NCI-H1930 (cell line): ENCODE measurements at places on chromosomes 2 and 18.

- no peak for DNase-seq
Observed at GRCh38 chr2:159144776-159145614, 141.5 kb downstream of the WDSUB1 start.

- no peak for DNase-seq
Observed at GRCh38 chr18:79466591-79466990, 70.9 kb downstream of the NFATC1 start.

DNA sequence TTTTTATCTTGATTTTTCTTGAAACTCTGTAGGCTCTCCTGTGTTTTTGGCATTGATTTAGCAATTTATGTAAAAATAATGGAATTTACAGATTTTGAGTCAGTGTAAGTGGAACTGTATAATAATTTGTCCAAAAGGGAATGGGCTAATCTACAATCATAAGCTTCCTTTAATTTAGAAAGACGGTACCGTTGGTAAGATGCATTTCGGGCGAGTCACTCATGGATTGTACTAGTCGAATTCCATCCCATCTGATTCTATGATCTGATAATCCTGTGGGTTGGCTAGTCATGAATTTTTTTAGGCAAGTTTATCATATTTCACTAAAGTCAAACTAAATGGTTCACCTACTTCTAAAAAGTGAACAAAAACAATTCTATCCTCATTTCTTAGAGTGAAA lies 133.4 kb downstream of the ZNF407 start:
- DNase-seq, result no peak

- no peak for DNase-seq
Observed at GRCh38 chr2:208491641-208492040, 85.0 kb downstream of the PTH2R start.

DNA sequence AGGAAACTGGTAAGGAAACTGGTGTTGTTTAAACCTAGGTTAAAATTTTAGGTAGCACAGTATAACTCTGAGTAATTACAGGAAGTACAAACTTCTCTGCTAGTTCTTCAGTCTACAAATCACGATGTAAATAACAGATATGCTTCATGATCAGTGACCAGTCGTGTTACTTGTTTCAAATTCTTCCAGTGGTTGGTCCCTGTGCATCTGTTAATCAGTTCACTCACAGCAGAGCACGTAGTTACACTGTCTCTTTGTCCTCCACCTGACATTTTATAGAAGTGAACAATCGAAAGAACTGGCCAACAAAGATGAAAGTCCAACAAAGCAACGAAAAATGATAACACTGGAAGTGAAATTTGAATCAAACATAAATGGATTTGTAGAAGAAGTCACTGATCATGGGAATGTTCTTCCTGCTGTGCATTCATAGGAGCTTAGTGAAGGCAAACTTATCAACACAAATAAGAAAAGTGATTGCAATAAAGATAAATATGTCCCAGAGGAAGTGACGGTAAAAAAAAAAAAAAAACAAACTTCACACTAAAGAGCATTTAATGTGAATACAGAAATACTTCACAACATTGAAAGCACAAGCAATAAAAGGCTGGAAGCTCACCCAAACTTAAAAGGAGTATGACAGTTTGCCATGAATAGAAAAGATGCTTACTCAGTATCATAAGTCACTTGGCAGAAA lies 7.0 kb downstream of the EIF2AK2 start:
- DNase-seq, result no peak

GRCh38 chr2:160609346-160609745 lies 115.7 kb upstream of the RBMS1 start:
- DNase-seq, result no peak

- no peak for DNase-seq
Observed at GRCh38 chr2:192194265-192194865, 368 bp downstream of the TMEFF2 start.

GRCh38 chr2:173452416-173452815 lies 97.7 kb downstream of the CDCA7 start:
- DNase-seq, result no peak

DNA sequence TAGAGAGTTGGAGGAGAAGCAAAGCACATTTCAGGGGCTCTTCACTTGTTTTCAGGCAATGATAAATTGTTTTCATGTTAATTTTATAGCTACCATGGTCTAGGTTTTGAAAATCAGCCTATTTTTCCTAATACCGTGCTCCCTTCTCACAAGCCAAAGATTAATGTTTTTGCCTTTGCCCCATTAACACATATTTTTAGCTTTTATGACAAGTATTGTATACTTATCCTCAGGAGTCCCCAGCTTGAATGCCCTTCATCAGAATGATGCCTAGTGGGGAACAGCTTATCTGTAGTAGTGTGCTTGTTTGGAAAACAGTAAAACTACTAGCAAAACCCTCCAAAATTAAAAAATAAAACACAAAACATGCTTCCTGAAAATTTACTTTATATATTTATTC lies 194.0 kb downstream of the LNPK start:
- DNase-seq, result no peak

DNA sequence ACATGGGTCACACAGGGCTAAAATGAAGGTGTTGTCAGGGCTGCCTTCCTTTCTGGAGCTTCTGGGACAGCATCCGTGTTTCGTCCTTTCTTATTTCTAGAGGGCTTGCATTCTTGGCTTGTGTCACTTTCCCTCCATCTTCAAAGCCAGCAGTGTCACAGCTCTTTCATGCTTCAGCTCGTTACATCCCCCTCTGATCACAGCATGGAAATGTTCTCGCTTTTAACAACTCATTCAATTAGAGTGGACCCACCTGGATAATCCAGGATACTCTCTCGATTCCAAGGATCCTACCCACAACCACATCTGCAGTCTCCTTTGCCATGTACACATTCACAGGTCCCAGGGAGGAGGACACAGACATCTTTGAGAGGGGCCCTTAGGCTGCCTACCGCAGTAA lies 316.2 kb upstream of the FIGN start:
- DNase-seq, result no peak

GRCh38 chr2:217797661-217798069 lies 205.1 kb downstream of the TNS1 start:
- no peak for DNase-seq

DNA sequence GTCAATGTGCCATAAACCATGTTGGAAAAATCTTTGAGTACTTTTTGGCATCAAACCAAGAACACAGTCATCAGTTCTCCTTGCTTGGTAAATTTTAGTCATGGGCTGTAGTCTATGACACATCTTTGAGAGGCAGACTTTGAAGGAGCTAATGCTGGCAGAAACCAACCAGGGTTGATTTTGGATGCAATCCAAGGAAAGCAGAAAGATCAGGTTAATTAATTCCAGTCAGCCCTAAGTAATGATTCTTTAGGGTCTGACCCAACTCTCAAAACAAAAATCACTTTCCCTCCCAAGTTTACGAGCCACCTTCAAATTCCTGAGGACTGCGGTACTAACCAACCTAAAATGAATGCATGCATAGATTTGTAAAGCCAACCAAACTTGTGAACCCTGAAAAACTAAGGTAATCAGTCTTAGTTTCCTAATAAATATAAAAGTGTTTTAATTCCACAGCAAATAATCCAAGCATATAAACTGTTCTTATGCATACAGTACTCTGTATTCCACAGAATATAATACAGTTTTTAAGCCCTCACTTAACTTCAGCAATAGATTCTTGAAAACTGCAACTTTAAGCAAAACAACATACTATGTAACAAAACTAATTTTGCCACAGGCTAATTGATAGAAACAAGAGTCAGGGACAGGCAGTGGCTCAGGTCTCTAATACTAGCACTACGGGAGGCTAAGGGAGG lies 22.0 kb downstream of the AP1S3 start:
- DNase-seq, result no peak

DNA sequence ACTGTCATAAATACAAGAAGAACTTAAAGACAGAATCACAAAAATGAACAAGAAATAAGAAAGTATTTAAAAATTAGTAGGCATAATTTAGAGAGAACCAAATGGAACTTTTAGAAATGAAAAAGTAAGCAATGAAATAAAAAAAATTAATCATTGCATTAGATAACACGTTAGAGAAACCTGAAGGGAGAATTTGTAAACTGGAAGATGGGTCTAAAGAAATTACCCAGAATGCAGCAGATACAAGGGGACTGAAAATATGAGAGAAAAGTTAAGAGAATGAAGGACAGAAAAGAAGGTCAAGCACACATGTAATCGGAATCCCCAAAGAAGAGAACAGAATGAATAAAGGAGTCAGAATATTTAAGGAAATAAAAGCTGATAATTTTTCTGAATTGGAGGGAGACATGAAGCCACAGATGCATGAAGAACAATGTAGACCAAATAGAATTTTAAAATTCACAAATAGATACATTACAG lies 21.5 kb downstream of the TCF4 start:
- no peak for DNase-seq

- peak; percentile 40 for DNase-seq
Observed at GRCh38 chr2:119702918-119703401, 24.0 kb downstream of the TMEM177 start.

DNA sequence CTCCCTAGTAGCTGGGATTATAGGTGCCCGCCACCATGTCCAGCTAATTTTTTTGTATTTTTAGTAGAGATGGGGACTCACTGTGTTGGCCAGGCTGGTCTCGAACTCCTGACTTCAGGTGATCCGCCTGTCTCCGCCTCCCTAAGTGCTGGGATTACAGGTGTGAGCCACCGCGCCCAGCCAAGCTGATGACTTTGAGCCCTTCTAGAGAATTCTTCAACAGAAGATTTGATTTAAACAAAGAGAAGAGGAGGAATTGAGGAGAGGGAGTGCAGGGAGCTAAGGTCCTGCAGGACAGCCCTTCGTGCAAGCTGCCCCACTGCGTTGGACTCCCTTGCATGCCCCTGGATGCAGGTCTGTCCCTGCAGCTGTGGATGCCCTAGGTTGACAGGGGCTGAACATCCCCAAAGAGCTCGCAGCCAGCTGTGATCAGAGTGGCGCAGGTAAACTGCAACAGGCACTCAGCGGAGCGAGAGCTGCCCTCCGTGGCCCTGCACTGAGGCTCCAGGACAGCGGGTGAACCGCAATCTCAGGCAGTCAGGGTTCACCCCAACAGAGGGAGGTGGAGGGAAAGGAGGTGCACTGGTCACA lies 13.7 kb downstream of the ADRA2B start:
- DNase-seq, result no peak

- DNase-seq, result no peak
Observed at GRCh38 chr2:170375192-170375591, 197.2 kb downstream of the MYO3B start.

DNA sequence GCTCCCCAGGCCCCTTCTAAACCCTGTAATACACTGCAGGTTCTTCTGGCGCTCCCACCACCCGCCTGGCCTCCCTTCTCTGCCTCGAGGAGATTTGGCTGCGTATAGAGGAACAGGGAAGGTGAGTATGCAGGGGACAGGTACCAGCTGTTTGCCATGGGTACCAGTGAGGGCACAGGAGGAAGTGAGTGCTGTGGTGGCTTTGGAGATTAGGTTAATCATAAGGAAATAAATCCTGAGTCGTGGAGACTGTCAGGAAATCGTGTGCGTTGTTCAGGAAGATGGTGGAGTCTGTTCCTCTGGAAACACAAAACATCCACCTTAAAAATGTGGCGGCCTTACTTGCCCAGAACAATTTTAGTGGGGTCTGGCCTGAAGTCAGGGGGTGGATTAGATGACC lies 230.4 kb downstream of the FAM210A start:
- DNase-seq, result no peak

GRCh38 chr2:190467575-190468083 lies 59.5 kb downstream of the MFSD6 start:
- DNase-seq, result no peak

- no peak for DNase-seq
Observed at GRCh38 chr18:63788447-63789096, 13.4 kb downstream of the SERPINB7 start.

DNA sequence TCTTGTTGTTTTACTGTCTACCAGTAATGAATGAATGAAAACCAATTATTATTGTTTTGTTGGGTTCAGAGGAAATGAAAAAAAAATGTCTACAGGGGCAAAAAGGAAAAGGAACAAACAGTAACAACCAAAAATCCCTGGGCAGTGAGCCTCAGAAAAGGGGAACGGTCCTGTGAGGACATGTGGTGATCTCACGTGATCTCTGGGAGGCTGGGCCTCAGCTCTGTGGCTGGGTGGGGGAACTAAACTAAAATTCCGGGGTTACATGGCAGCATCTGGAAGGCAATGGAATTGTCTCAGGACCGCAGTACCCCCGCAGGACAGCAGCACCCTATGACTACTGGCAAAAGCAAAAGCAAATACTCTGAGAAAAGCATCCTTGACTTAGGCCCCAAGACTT lies 80.1 kb downstream of the AFF3 start:
- no peak for DNase-seq

- DNase-seq, result no peak
Observed at GRCh38 chr2:100940766-100941645, 61.1 kb upstream of the RPL31 start.

DNA sequence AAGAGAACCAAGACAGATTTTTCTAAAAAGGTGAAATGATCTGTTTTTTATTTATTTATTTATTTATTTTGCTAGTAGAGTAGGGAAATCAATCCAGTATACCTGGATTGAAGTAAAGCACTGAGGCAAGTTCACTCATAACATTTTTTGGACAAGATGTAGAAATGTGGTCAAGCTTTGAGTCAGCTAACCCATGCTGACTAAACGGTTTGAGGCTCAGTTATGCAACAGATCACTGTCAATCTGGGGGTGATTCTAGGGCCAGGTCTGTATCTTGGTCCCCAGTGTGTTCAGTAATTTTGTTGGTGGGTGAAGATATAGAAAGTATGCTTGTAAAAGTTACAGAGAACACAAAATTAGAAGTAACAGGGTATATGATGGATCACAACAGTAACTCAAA lies 60.2 kb downstream of the RMDN2 start:
- no peak for DNase-seq

DNA sequence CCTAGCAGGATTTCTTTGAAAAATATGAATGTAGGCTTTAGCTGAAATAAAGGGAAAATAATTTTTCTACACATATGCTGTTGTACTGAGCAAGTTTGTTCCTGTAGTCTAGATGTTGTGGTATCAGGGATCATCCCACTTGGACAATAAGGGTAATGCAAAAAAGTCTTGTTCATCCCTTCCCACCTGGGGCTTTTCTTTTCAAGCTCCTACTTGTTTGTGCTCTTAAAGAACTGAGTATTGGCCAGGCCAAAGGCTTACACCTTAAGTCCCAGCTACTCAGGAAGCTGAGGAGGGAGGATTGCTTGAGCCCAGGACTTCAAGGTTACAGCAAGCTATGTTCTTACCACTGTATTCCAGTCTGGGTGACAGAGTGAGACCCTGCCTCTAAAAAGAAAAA lies 35.5 kb downstream of the ZC3H6 start:
- DNase-seq, result no peak

- DNase-seq, result no peak
Observed at GRCh38 chr2:158102446-158102845, 770 bp downstream of the UPP2 start.
